Fibroblast of upper back skin (primary cell): ENCODE measurements at places on chromosomes 6 and 20.

- no peak for DNase-seq
These were observed 760 bp downstream of the C6orf132 start for GRCh38 chr6:42141603-42142117.

- no peak for DNase-seq
These were observed 28.0 kb downstream of the PTPRK start for GRCh38 chr6:128492386-128492785.

- peak; percentile 33 for DNase-seq
These were observed 19.0 kb downstream of the TUBB2A start for GRCh38 chr6:3138341-3138740.

- DNase-seq: no peak
These were observed 353.8 kb downstream of the PREX1 start for GRCh38 chr20:48474022-48474421.

DNA sequence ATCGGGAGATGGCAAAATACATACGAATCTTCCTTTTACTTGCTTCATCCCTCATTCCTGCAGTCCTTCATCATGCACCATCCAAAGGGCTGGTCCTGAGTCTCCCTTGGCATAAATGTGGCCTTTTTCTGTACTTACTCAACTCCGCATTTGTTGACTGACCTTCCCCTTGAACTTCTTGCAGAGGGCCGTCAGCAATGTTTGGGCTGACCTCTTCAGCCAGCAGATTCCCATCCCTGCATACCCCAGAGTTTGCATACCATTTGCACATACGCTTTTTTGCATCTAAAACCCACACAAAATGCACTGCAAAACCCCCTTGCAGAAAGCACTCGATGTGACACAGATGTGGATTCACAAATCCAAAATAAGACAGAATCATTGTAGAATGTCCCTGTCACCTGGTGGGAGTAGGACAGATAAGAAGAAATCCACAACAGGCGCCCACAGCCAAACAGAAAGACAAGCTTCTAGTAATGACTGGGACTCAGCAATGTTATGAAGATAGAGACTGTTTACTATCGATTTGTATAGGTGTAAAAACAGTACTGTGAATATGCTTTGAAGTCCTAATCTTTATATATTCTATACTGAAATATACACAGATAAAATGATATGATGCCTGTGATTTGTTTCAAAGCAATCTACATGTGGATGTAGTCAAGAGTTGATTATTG lies 45.8 kb downstream of the TBC1D7 start:
- DNase-seq: no peak

DNA sequence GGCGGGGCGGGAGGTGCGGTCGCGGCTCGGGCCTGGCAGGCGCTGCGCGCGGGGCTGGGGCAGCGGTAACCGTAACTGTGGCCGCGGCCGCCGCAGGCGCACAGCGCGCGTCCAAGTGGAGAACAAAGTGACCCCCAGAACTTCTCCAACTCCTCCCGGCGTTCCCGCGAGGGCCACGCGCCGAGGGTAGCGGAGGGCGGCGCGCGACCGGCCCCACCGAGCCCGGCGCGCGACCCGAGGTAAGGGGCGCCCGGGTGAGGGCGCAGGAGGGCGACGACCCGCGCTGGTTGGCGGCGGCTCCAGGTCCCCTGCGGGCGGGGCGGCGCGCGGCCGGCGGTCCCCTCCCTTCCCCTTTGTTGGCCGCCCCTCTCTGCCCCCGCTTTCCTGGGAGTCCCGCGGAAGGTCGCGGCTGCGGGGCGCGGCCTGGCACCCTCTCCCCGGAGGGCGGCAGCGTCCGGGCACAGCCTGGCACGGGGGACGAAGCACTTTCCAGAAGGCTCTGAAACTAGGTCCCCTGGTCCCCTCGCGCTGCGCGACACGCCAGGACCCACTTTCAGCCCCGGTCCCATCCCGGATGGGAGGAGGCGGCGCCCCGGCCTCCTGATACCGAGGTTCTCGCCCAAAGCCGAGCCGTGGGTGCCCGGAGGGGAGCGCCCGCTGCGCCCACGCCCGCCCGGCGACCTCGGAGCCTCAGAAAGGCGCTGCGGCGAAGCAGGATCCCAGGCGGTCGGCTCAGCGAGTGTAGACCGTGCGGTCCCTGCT lies at the start of gene TIAM2:
TSS of gene TIAM2 (plus strand) at position 62 of the 762 bp plus-strand sequence. CDS start 133,909 bp downstream, outside the sequence.
- no peak for DNase-seq

DNA sequence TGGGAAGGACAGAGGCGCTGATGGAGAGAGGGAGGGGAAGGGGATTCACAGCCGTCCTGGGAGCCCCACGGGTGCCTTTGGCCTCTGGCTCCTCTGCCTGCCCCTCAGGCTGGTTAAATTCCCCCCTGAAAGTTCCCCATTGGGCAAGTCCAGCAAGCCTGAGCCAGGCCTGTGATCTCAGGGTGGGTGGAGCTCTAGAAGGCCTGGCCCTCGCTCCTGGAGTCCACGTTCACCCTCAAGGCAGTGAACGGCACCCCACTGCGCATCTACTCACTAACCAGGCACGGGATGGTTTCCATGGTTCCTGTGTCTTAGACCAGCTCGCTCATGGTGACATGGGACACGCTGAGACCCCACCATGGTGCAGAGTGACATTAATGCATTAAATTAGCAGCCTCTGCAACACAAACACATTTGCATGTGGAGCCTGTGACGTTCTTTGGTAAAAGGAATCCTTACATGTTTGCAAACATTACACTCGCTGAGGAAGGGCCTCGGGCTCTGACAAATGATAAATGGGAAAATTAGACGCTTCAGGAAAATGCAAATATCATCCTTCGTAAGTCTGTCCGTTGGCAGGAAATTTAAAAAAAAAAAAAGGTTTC lies 452.7 kb downstream of the PREX1 start:
- no peak for DNase-seq

- DNase-seq: no peak
These were observed 3.2 kb upstream of the REPS1 start for GRCh38 chr6:138991206-138991605.

DNA sequence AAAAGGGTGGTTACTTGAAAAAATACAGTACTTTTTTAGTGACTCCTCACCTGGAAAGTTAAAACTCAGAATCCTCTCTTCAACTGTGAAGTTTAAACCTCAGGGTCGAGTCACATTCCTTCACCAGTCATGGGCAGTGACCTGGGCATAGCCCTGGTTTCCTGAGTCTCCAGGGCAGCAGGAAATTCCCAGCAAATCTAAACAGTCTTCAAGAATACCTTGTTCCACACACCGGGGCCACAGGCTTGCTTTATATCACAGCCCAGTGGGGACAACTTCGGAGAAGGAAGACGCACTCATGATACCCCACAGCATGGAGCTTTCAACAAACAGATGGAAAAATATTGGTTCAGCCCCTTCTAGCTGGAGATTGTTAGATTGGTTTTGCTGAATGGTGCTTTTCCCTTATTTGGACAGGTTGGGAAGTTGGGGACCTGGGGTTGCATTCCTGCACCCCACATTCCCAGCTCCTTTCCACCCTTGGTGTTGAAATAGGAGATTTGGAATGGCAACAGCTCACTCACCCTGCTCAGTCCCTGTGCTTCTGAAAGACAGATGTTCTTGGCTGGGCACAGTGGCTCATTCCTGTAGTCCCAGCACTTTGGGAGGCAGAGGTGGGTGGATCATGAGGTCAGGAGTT lies 113.0 kb upstream of the TMEM170B start:
- DNase-seq: no peak

- DNase-seq: no peak
These were observed 157.6 kb upstream of the INSM1 start for GRCh38 chr20:20210327-20210726.

DNA sequence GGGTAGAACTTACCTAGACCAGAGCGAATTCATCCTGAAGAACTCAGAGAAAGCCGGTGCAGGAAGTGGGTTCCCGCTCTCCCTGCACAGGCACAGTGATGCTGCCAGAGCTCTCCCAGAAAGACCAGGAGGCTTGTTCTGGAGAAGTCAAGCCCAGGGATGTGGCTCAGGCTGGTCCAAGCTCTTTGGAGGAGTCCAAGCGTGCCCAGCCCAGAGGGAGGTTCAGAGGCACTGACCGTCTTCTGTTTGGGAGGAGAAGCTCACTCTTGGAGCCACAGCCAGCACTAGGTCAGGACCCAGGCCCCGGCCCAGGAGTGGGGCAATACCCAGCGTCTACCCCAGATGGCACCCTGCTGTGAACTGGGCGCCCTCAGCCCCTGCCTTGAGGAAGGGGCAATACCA lies 1.5 kb upstream of the PMEPA1 start:
- DNase-seq: no peak

DNA sequence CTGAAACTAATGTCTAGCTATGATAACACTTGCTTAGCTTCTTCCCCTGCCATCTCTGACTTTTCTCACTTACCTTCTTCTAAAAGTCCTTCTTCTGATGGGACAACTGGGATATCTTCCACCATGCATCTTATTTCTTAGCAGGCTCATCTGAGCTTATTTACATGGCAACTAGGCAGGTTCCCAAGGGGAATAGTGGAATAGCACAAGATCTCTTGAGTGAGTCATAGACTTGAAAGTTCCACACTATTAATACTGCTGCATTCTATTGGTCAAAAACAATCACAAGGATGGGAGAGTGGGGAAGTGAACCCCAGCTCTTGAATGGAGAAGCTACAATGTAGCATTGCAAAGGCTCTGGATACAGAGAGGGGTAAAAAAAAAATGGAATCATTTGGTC lies 142.1 kb downstream of the HAO1 start:
- no peak for DNase-seq

- DNase-seq: no peak
These were observed 121.1 kb downstream of the GPR63 start for GRCh38 chr6:96716221-96716620.

DNA sequence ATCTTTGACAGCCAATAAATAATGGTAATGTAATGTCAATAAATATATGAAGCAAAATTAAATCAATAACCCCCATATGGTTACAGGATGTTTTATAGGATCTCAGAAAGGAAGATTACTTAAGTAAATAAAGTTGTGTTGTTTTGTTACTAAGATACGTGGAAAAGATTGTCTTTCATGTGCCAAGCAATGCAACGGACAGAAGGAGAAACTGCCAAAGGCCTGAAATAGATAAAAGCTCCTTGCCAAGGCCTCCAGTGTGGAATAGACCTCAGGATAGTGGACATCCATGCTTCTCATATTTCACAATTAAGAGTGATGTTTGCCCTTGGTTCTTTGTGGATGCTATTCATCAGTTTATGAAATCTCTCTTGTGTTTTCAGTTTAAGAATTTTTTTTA lies 16.4 kb upstream of the FNDC1 start:
- DNase-seq: no peak

GRCh38 chr6:21749754-21750153 lies 156.2 kb downstream of the SOX4 start:
- DNase-seq: no peak

DNA sequence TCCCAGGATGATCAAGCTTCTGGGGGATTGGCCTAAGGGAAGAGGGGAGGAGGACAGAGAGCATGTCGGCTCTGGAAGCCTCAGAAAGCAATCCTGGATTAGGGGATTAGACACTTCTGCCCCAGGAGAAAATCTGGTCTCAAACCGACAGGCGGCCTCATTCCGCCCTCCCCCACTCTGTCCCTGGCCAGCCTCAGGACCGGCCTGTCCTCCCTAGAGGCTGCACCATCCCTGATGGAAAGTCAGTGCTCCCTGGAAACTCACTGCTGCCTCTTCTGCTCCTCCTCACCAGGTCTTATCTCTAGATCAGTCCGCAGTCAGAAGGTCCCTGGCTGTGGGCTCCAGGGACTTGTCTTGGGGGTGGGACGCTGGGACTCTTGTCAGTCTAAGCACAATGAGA lies 905 bp upstream of the SLC12A5 start:
- DNase-seq: no peak

GRCh38 chr20:17872959-17873358 lies 95.6 kb downstream of the SNX5 start:
- DNase-seq: no peak

GRCh38 chr6:127971945-127972391 lies 71.1 kb upstream of the THEMIS start:
- DNase-seq: peak; percentile 85

- no peak for DNase-seq
These were observed 8.8 kb upstream of the CD83 start for GRCh38 chr6:14108571-14109410.

- peak; percentile 82 for DNase-seq
These were observed 118.1 kb downstream of the RWDD2A start for GRCh38 chr6:83311231-83311630.

DNA sequence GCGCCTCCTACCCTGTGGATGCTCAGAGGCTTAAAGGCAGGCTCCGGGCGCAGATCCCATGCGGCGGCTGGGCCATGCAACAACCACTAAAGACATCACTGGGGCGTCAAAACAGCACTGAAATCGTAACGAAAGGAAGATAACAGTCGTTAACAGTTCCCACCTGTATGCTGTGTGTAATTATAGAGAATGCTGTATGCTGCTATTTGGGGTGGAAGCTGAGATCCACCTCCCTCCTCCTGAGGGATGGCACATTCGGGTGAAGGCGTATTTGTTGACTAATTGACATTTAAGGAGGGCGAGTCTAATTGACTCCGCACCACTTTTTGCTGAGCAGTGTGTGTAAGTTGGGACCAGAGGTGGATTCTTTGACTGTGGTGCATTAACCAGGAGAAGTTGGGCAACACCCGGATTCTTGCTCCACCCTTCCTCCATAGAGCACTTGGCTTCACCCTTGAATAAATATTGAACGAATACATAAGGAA lies 687 bp downstream of the SLC35A1 start:
- DNase-seq: peak; percentile 38

DNA sequence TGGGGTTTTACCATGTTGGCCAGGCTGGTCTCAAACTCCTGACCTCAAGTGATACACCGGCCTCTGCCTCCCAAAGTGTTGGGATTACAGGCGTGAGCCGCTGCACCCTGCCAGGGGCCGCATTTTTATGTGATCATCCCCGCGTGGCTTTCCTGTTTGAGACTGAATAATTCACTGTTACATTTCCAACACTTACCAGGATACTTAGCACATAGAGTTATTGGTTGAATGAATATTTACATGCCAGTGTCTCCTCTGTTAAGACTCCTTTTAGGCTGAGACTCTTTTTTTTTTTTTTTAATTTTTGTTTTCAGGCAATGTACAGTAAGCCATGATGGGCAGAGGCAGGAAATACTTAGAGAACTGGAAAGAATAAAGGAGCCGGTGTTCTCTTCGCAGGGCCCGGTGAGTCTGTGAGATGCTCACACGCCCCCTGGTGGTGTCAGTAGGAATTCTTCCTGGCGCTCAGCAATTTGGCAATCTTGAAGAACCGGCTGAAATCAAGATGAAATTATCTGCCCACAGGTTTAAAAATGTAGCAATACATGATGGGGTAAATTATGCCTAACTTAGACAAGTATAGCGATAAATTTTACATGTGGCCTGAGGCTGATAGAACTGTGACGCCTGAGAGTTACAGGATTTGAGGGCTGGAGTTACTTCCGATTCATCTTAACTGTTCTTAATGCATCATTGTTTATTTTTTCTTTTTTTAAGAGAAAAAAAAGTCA lies 7.6 kb upstream of the RNF114 start:
- DNase-seq: peak; percentile 80

- DNase-seq: no peak
These were observed at the start of the genes DEFB124 and REM1 for GRCh38 chr20:31474758-31475427. TSS of gene DEFB124 (minus strand) at chr20:31475127. CDS start at chr20:31473013, 2,114 bp downstream. TSS of gene REM1 (plus strand) at chr20:31475288. CDS start at chr20:31476446, 1,158 bp downstream.

GRCh38 chr6:66568271-66568670 lies 861.2 kb upstream of the EYS start:
- DNase-seq: no peak

DNA sequence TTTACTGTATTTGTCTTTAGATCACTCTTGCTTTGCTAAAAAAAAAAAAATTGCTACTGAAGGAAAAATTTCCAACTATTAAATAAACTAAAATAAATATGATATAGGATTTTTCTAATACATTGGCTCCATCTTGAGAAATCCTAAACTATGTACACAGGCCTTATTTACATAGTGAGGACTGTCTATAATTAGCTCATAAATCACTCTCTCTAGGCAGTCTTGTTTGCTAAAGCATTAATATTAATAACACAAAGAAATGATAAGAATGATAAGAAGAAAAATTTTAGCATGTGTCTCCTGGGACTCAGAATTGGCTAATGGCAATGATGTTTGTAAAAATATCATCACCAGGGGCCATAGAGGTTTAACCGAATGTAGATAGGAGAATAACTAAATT lies 13.3 kb upstream of the CRYBG1 start:
- no peak for DNase-seq
